Smooth muscle cell of the umbilical artery (primary cell): ENCODE measurements at places on chromosomes 5 and 9. TPM values are rescaled to one million over a fixed set of nuclear protein-coding genes. Genes with fewer than 3 reads are reported as not detected.

Gene GADD45G
- 0.51 and 1.8 TPM in 2 replicates for total RNA-seq

Gene ADAMTSL2
- 0.83 and 4.8 TPM in 2 replicates for total RNA-seq

Gene GMCL2
- not detected in 2 replicates for total RNA-seq

Gene F2RL1
- total RNA-seq: 4.8 and 15.1 TPM in 2 replicates

Gene GFI1B
- 0.05 TPM in 1 of 2 replicates, not detected in the other for total RNA-seq

Gene SLC45A2
- total RNA-seq: under 0.01 TPM in 1 of 2 replicates, not detected in the other

Gene TMEM245
- total RNA-seq: 60.0 TPM in 2 replicates

Gene PITX1
- total RNA-seq: 29.7 and 35.3 TPM in 2 replicates

Gene OGN
- total RNA-seq: 0.59 TPM in 1 of 2 replicates, not detected in the other

Gene CLIC3
- 2.5 and 3.3 TPM in 2 replicates for total RNA-seq

Gene SLC1A3
- total RNA-seq: 5.3 and 14.3 TPM in 2 replicates

Gene GDNF
- total RNA-seq: 1.2 and 2.8 TPM in 2 replicates

Gene CCL28
- 0.59 and 1.5 TPM in 2 replicates for total RNA-seq

Gene WWC1
- 1.2 and 7.0 TPM in 2 replicates for total RNA-seq

Gene ARL15
- total RNA-seq: 19.9 and 22.3 TPM in 2 replicates

Gene TNFSF15
- 0.32 and 3.0 TPM in 2 replicates for total RNA-seq

Gene HRH2
- not detected in 2 replicates for total RNA-seq

Gene TAF11L5
- total RNA-seq: not detected in 2 replicates

Gene HSPA5
- total RNA-seq: 424 and 572 TPM in 2 replicates

Gene CDH9
- 0.59 TPM in 1 of 2 replicates, not detected in the other for total RNA-seq

Gene BTNL8
- not detected in 2 replicates for total RNA-seq

Gene SLC46A2
- not detected in 2 replicates for total RNA-seq

Gene TNFSF8
- not detected in 2 replicates for total RNA-seq

Gene DRD1
- total RNA-seq: under 0.01 TPM in 1 of 2 replicates, not detected in the other

Gene DDX4
- 0.05 TPM in 1 of 2 replicates, not detected in the other for total RNA-seq

Gene ASPN
- total RNA-seq: 0.05 TPM in 1 of 2 replicates, not detected in the other

Gene PCDHB12
- 0.05 and 0.30 TPM in 2 replicates for total RNA-seq

Gene MARCHF6
- 124 and 133 TPM in 2 replicates for total RNA-seq

Gene NUTM2G
- total RNA-seq: not detected in 2 replicates

Gene ANKRD18A
- total RNA-seq: not detected in 2 replicates

Gene ABCA1
- 198 and 229 TPM in 2 replicates for total RNA-seq

Gene SH3PXD2B
- 32.7 and 51.0 TPM in 2 replicates for total RNA-seq

Gene FUT7
- under 0.01 TPM in 1 of 2 replicates, not detected in the other for total RNA-seq

Gene MYOZ3
- 0.30 and 0.32 TPM in 2 replicates for total RNA-seq

Gene GGTA1
- not detected in 2 replicates for total RNA-seq

Gene FCHO2
- total RNA-seq: 8.0 and 11.7 TPM in 2 replicates

Gene PTPN3
- 0.30 and 1.9 TPM in 2 replicates for total RNA-seq

Gene CLK4
- 21.1 and 27.3 TPM in 2 replicates for total RNA-seq

Gene CEL
- total RNA-seq: 0.30 and 0.46 TPM in 2 replicates

Gene INIP
- total RNA-seq: 19.3 and 24.0 TPM in 2 replicates

Gene DNAJC25
- 10.5 and 11.9 TPM in 2 replicates for total RNA-seq

Gene PTCD2
- 10.4 and 12.3 TPM in 2 replicates for total RNA-seq

Gene SPINK13
- total RNA-seq: not detected in 2 replicates

Gene MELK
- total RNA-seq: 3.0 and 20.4 TPM in 2 replicates

Gene MEGF10
- 0.14 TPM in 1 of 2 replicates, not detected in the other for total RNA-seq

Gene CENPK
- 1.8 and 13.6 TPM in 2 replicates for total RNA-seq

Gene OR13F1
- total RNA-seq: not detected in 2 replicates

Gene FOXD4L5
- total RNA-seq: 0.09 and 0.30 TPM in 2 replicates

Gene UAP1L1
- 18.7 and 21.5 TPM in 2 replicates for total RNA-seq

Gene BARHL1
- not detected in 2 replicates for total RNA-seq

Gene PTGDS
- total RNA-seq: 8.3 and 21.4 TPM in 2 replicates

Gene FAM169A
- total RNA-seq: under 0.01 and 0.74 TPM in 2 replicates

Gene PTGR1
- total RNA-seq: 46.6 and 60.8 TPM in 2 replicates

Gene PCDHA13
- total RNA-seq: 0.09 TPM in 1 of 2 replicates, not detected in the other
